ENCODE measurements at places on chromosomes 2 and 18.

GRCh38 chr18:77822632-77823031 is 573.0 kb downstream of the GALR1 start:
- no peaks in the 10 kb centered on the region for H3K27me3 ChIP-seq
- H3K27ac ChIP-seq: no peak overlapping the region
- 0 out of 2 replicates have a peak, but pooled peaks cover 2% of the 10 kb centered on the region for H3K4me1 ChIP-seq
- no peaks in the 10 kb centered on the region for H3K36me3 ChIP-seq
- no peak overlapping the region for H3K4me3 ChIP-seq

- no peak overlapping the region for H3K4me3 ChIP-seq
- DNase-seq: no peak
- H3K36me3 ChIP-seq: no peaks in the 10 kb centered on the region
- H3K27me3 ChIP-seq: peaks cover 9% of the 10 kb centered on the region
- H3K27ac ChIP-seq: no peak overlapping the region
- no peaks in the 10 kb centered on the region for H3K4me1 ChIP-seq
Observed at GRCh38 chr2:121286506-121286905, 1.5 kb upstream of the TFCP2L1 start.

- no peak overlapping the region for H3K4me3 ChIP-seq
- H3K27ac ChIP-seq: no peak overlapping the region
- DNase-seq: no peak
Observed at GRCh38 chr18:48153613-48154481, 223.4 kb upstream of the SMAD2 start.

GRCh38 chr2:25788457-25788856 is 89.8 kb downstream of the ASXL2 start:
- no peaks in the 10 kb centered on the region for H3K4me1 ChIP-seq
- no peak for DNase-seq
- H3K36me3 ChIP-seq: no peaks in the 10 kb centered on the region

- H3K36me3 ChIP-seq: no peaks in the 10 kb centered on the region
- H3K4me3 ChIP-seq: no peak overlapping the region
- H3K4me1 ChIP-seq: no peaks in the 10 kb centered on the region
- no peak for DNase-seq
Observed at GRCh38 chr2:69734035-69734611, 7.8 kb upstream of the ANXA4 start.

DNA sequence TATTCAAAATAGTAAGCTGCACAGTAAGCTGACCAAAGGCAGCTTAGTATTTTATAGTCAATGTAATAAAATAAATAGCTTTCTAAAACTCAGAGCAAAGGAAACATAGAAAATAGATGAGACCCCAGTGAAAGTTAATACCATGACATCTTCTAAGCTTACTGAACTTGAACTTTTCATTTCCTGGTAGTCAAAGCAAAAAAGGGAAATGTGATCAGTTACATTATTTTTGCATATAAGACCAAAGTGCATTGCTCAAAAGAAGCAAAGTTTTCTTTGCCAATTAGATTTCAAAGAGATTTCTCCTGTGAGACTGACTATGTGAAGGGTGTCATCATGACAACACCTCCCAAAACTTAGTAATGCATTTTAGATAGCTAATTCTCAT is 70.2 kb downstream of the MYO1B start:
- H3K4me3 ChIP-seq: no peak overlapping the region
- no peaks in the 10 kb centered on the region for H3K4me1 ChIP-seq
- no peaks in the 10 kb centered on the region for H3K27me3 ChIP-seq
- H3K36me3 ChIP-seq: no peaks in the 10 kb centered on the region
